ENCODE measurements at places on chromosomes 1 and 21.

- DNase-seq: no peak
Observed at GRCh38 chr1:157542676-157543075, 9.6 kb downstream of the FCRL5 start.

- no peak for DNase-seq
Observed at GRCh38 chr1:234330843-234331215, 42.4 kb upstream of the COA6 start.

DNA sequence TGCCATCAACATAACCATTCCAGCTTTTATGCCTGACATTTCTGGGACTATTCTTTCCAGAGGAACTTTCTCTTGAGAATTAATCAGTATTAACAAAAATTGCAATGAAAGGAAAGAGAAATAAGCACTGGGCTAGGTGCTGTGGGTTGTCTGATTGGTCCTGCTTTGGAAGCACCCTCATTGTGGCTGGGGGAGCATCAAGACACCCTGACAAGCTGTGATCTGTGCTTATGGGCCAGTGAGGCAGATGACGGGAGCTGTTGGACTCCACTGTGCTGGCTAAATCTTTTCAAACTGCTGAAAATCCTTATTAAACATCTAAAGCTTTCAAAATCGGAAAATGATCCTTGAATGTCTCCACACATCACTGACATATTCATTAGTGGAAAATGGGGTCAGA lies 20.0 kb downstream of the UBASH3A start:
- no peak for DNase-seq

GRCh38 chr21:16243396-16243795 lies 513.6 kb downstream of the USP25 start:
- no peak for DNase-seq

DNA sequence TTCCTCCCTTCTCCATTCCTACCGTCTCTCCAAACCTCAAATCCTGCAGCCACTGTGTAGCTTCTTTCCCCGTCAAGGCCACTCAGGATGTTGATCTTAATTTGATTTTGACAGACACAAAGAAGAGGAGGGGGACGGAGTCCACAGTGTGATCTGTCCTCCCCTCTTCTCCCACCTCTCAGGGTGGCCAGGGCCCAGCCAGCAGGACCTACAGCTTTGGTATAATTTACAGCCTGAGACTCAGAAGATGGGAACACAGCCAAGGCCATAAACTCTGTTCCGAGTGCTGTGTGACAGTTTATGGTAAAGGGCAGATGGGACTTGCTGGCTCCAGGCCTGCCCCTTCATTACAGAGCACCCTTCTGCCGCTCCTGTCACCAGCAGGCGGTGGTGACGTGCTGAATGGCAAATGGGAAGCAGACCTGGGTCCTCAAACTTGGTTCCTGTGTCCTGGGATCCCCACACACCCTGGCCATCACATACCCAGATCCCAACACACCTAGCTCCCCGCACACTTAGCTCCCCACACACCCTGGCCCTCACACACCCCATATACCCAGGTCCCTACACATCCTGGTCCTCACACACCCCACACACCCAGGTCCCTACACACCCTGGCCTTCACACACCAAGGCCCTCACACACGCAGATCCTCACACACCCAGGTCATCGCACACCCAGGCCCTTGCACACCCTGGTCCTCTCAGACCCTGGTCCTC lies 71.6 kb downstream of the CD2 start:
- DNase-seq: no peak

DNA sequence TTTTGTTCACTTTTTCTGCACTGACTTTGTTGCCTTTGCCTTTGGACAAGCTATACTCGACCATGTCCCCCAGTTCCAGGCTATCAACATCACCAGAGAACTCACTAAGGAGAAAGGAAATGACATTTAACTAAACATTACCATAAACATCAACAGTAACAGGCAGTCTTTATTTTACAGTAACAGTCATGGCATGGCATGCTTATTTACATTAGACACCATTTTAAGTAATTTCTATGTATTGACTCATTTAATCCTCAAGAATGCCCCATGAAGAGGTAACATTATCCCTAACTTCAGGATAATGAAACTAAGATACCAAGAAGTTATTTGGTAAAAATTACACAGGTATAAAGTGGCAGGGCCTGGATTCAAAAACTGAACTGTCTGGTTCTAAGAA lies 8.7 kb upstream of the NRAS start:
- DNase-seq: no peak

- DNase-seq: no peak
Observed at GRCh38 chr1:236515443-236515958, 8.3 kb upstream of the LGALS8 start.

GRCh38 chr1:7406641-7407543 lies 364.2 kb upstream of the VAMP3 start:
- DNase-seq: no peak

DNA sequence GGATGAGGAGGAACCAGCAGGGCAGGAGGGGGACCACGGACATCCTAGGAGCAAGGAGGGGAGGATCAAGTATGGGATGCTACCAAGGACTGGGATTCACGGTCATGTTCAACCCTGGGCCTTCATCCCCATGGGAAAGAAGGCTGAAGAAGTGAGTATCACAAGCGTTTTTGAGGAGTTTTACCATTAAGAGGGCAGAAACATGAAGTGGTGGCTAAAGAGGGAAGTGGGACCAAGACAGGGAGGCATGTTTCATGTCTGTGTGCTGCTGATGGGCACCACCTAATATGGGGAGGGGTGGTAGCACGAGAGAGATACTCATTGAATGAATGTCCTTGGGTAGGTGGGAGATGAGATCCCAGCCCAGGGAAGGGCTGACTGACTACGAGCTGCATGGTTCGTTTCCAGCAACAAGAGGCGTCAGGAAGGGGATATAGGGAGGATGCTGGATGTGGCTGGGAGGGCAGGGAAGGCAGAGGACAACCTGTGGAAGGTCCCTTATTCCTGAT lies 11.3 kb upstream of the LSS start:
- no peak for DNase-seq

DNA sequence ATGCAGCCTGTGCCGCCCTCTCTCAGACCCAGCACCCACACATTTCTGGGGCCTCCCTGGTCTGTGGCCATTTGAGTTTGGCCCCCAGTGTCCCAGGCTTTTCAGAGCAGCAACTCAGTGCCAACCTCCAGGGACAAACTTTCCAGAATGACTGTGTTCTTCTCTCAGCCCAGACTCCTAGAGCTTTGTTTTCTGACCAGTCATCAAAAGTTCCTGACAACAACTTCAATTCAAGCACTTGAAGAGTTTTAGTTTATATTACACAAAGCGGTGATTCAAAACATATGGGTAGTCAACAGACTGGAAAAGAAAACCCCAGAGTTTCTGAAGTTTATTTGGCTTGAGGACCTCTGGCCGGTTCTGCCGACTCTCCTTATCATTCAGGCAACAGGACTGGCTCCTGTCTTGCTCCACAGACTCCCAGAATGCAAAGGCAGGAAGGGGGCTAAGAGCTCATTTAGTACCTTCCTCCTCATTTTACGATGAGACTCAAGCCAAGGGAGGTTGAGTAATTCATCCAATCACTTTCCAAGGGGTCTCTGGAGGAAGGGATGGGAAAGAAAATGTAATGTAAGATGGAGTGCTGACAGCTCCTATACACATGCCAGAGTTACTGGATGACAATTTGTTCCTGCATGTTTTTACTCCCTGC lies 27.0 kb upstream of the TIAM1 start:
- no peak for DNase-seq
